ENCODE measurements at places on chromosomes 2 and 18. TPM values are rescaled to one million over a fixed set of nuclear protein-coding genes. Genes with fewer than 3 reads are reported as not detected.

DNA sequence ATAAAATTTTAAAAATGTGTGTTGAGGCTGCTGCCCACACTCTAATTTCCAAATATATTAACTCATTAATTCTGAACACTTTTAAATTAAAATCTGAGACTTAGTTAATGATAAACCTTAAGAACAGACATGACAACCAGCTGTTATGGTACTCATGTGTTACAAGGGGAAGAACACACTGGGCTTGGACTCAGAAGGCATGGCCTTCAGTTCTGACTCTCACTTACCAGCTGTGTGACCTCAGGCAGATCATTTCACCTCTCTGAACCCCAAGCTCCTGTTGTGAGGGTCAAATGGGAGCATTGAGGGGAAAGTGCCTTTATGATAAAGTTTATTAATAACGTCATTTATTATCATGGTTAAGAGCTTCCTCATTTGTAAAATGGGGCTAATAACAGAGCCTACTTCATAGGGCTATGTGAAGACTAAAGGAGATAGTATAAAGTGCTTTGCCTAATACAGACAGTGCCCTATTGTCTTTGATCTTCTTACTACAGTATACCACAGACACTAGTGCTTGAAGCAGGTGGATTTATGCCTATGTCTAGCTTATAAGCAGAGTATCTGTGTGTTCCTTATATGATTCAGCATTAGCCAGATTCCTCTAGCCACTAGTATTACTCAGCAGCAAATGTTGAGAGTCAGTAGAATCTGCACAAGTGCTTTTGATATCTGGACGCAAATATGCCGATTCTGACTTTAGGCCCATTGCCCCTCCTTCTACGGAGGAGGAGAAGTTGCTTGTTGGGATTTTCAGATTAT, 99.6 kb downstream of the SGPP2 start:
- no peak for DNase-seq

- no peak for DNase-seq
Measured at GRCh38 chr2:227657199-227657845, 9.3 kb upstream of the SCYGR5 start.

GRCh38 chr18:77804382-77804781, 554.7 kb downstream of the GALR1 start:
- DNase-seq: no peak

DNA sequence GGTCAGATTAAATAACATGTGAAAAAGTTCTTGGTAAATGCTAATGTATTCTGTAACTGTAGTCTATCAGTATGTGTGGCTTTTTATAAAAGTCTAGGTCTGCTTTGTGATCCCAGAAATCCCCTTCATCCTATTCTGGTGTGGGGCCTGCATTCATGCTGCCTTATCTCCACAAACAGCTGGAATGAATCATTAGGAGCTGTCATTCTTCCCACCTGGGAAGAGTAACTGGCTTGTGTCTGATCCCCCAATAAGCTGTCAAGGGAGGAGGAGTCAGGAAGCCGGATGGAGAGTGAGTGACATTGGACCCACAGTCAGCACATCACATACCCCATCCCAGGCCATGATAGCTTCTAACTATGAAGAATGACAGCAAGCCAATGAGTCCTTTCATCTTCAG, 81.1 kb upstream of the EPHA4 start:
- DNase-seq: no peak

- DNase-seq: no peak
Measured at GRCh38 chr18:6547476-6547875, 132.8 kb upstream of the L3MBTL4 start.

GRCh38 chr2:31049916-31050588, 88.2 kb downstream of the GALNT14 start:
- DNase-seq: no peak

The ACSL3 gene
- polyA plus RNA-seq: 75.5 TPM

The RRM2 gene
- 161 TPM for polyA plus RNA-seq
